ENCODE measurements at places on chromosomes 5 and 9. TPM values are rescaled to one million over a fixed set of nuclear protein-coding genes. Genes with fewer than 3 reads are reported as not detected.

- no peak for DNase-seq
These were observed 1217.3 kb downstream of the MAT2B start for GRCh38 chr5:164722702-164723101.

GRCh38 chr5:73883646-73884045 lies 257.6 kb downstream of the ARHGEF28 start:
- no peak for DNase-seq

GRCh38 chr5:159886296-159886695 lies 30.0 kb upstream of the ADRA1B start:
- no peak for DNase-seq

- peak; percentile 17 for DNase-seq
These were observed 29.9 kb downstream of the LHX3 start for GRCh38 chr9:136174779-136175615.

GRCh38 chr5:159854916-159855315 lies 61.4 kb upstream of the ADRA1B start:
- no peak for DNase-seq

GRCh38 chr9:17005056-17005823 lies 129.6 kb upstream of the CNTLN start:
- DNase-seq = peak; percentile 72

- DNase-seq = no peak
These were observed 85.8 kb upstream of the IL6ST start for GRCh38 chr5:56080375-56081052.

DNA sequence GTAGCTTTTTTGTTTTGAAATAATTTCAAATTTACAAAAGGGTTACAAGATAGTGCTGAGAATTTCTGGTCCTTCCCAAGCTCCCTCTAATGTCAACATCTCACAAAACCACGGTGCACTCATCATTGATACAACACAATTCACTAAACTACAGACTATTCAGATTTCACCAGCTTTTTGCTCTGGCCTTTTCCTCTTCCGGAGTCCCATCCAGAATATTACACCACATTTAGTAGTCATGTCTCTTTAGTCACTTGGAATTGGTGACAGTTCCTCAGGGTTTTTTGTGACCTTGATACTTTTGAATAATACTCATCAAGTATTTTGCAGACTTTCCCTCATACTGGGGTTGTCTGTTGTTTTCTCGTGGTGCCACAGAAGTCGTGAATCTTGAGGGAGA lies 484.0 kb downstream of the GADD45G start:
- no peak for DNase-seq

- no peak for DNase-seq
These were observed 16.8 kb downstream of the FRMD3 start for GRCh38 chr9:83521411-83521810.

DNA sequence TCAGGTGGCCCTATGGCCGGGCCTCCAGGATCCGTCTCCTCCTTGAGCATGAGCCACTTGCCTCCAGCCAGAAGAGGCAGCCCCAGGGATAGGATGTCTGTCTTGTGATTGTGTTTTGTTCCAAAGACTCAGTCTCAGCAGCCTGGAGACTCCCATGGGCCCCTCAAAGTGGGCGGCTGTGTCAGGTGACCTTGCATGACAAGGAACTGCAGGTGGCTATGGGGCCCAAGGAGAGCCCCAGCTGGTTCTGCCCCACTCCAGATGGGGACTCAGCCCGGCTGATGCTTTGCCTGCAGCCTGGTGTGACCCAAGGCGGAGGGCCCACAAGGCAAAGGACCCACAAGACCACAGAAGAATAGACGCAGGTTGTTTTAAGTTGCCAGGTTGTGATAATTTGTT lies 284.3 kb upstream of the IRX4 start:
- DNase-seq = no peak

GRCh38 chr9:93125331-93125894 lies 8.6 kb downstream of the NINJ1 start:
- peak; percentile 8 for DNase-seq

GRCh38 chr9:78150312-78150982 lies 85.4 kb upstream of the CEP78 start:
- DNase-seq = no peak

DNA sequence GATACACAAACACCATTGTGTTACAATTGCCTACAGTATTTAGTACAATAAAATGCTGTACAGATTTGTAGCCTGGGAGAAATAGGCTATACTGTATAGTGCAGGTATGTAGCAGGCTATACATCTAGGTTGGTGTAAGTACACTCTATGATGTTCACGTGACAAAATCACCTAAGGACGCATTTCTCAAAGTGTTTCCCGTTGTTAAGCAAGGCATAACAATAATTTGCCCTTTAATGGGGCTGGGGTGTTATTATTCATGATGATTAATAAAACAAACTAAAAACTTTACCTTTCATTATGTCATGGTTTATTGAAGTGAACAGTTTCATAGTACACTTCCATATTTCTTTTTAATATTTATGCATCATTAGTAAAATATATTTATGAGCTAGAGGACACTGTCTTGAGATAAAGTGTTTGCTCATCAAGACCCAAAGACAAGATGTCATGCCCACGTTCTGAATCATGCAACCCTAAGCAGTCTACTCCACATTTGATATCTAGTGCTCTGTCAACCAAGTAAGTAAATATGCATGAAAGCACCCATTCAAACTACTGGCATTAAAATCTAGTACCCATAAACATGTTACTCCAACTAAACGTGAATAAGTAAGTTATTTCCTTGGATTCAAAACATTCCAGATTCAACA lies 220.5 kb downstream of the NR2F1-AS1 start:
- no peak for DNase-seq

- DNase-seq = no peak
These were observed 292.8 kb downstream of the YTHDC2 start for GRCh38 chr5:113806250-113806649.

The NTRK2 gene
- total RNA-seq = 8.2 TPM

The ANGPTL2 gene
- 37.1 TPM for total RNA-seq

The SPARC gene
- 517 TPM for total RNA-seq

The ERCC8 gene
- total RNA-seq = 4.2 TPM

The CDO1 gene
- 12.2 TPM for total RNA-seq

The MARCOL gene
- total RNA-seq = not detected

The SRP19 gene
- total RNA-seq = 24.8 TPM

The GFI1B gene
- 0.43 TPM for total RNA-seq

The BAAT gene
- not detected for total RNA-seq

Measured in Right ventricle myocardium inferior (tissue), 1 donor.